ENCODE measurements at places on chromosomes 2 and 18. TPM values are rescaled to one million over a fixed set of nuclear protein-coding genes. Genes with fewer than 3 reads are reported as not detected.

The THSD7B gene
- not detected for total RNA-seq

The VSNL1 gene
- 0.05 TPM for total RNA-seq

The WDCP gene
- 14.3 TPM for total RNA-seq

The SLC11A1 gene
- 0.05 TPM for total RNA-seq

The RNF152 gene
- total RNA-seq: 3.3 TPM

The CREG2 gene
- 0.70 TPM for total RNA-seq

The USP40 gene
- 41.9 TPM for total RNA-seq

The ANKRD62 gene
- total RNA-seq: not detected

The GNAL gene
- 0.87 TPM for total RNA-seq

The OXER1 gene
- 0.15 TPM for total RNA-seq

The PDE11A gene
- 5.8 TPM for total RNA-seq

The ICOS gene
- total RNA-seq: not detected

The GKN2 gene
- not detected for total RNA-seq

The AQP12B gene
- not detected for total RNA-seq

The CASP10 gene
- total RNA-seq: 10.6 TPM

The PIEZO2 gene
- total RNA-seq: 0.30 TPM

The COLEC12 gene
- 0.52 TPM for total RNA-seq

The HOXD9 gene
- total RNA-seq: 2.4 TPM
